ENCODE measurements at places on chromosomes 5 and 9.

GRCh38 chr9:130728721-130729120 is 35.1 kb downstream of the EXOSC2 start:
- no peak for DNase-seq

DNA sequence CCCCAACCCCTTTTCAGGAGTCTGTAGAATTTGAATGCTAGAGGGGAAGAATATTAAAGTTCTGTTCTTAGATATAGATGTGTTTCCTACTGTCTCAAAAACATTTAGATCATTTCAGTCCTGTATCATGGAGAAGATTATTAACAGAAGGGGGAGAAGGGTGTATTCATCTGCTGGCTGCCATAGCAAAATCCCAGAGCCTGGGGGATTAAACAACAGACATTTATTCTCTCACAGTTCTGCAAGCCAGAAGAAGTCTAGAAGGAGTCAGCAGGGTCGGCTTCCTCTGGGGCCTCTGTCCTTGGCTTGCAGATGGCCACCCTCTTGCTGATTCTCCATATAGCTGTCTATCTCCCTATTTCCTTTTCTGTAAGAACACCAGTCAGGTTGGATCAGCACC is 150.1 kb upstream of the OTULINL start:
- DNase-seq: no peak

DNA sequence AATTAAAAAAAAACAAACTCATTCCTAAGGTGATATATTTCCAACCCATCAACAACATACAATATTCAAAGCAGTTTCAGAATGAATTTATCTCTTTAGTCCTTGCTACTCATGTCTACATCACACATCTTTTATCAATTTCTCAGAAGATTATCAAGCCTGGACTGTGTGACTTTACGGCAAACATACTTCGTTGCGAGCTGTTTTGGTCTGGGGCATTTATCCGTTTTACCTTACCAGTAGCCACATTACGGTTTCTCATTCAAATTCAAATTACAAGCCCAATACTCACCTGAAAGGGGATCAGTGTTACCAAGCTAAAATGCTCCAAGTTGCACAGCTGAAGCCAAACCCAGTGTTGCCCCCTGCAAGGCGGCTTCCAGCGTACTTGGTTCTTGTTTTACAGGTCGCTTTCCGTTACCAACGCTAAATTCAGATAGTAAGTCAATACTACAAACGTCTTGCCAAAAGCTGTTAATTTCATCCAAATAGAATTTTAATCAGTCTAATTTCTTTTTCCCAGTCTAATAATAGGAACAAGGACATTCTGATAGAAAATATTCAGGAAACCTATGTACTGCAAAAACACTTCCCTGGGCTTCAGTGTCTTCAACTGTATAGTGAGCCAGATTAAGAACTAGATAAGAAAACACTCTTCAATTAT is 1.8 kb downstream of the HNRNPH1 start:
- DNase-seq: no peak

DNA sequence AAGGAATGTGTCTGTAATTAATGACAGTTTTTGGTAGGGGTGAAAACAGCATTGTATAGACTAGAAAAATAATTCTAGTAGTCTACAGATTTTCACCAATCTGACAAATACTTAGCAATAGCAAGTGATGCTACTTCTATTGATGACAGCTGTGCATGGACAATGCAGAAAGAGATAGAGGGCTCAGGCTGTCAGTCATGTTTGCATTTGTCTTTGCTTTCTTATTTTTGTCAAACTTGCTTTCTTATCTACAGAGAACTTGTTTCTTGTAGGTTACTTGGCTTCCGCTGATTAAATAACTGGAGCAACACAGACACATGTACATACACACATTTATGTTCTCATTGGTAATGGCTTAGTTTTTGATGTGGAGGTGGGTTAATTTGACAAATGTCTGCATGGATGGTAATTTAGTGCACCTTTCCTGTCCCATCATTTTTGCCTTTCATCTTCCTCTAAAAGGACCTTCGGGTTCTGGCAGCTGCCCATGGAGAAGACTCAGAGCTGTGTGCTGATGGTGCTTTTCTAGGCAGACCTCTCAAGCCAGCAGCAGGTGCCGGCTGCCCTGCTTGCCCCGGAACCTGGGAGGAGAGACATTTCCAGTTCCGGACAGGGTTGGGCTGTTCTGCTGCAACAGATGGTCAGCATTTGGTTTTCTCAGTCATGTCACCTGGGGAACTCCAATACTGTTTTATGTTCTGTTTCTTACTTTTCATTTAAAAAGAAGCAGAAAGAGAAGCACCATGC is 28.8 kb downstream of the CAMK4 start:
- no peak for DNase-seq

Measured in COR-L47 (cell line).